HuH-7 (cell line): ENCODE measurements at places on chromosomes 12 and 14.

DNA sequence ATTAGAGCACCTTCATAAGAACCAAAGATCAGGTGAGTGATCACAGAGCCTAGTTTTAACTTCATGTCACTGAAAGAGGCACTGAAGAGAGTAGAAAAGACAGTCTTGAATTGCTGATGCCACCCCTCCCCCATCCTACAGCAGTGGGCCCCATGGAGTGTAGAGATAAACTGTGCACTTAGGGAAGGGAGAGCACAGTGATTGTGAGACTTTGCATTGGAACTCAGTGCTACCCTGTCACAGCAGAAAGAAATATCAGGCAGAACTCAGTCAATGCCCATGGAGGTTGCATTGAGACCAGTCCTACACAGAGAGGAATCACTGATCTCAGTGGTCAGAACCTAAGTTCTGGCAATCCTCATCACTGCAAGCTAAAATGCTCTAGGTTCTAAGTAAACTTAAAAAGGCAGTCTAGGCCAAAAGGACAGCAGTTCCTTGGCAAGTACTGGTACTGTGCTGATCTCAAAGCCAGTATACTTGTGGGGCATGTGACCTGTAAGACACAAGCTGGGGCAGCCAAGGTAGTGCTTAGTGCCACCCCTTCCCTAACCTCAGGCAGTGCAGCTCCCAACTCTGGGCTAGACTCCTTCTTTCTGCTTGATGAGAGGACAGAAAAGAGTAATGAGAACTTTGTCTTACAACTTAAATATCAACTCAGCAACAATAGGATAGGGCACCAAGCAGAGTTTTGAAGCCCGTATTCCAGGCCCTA, 94.1 kb downstream of the FSCB start:
- DNase-seq: no peak

- DNase-seq: no peak
These were observed 8.5 kb downstream of the EIF4B start for GRCh38 chr12:53014709-53015108.

- DNase-seq: no peak
These were observed 14.0 kb downstream of the RTRAF start for GRCh38 chr14:52003324-52003723.

DNA sequence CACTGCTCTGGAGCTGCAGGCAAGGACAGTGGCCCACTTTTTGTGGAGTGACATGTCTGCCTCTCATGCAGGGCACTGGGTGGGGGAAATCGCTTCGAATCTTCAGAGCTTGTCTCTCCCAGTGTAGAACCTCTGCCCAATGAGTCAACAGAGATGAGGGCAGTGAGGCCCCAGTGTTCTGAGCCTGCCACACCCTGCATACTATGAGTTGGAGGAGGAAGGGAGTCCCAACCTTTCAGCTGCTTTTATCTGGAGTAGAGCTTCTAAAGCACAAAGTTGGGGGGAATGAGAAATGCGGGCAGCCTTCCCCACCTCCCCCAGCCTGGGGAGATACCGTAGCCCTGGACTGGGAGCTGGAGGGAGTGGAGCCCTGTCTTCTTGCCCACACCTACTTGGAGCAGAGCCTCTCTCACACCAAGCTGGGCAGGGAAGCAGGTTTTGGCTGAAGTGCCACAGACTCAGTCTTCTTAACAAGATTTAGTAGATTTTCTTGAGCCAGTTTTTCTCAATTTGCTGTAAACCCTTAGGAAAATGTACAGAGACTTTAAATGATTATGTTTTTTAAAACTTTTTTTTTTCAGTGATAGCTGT, 159.1 kb downstream of the ADGRD1 start:
- DNase-seq: no peak

DNA sequence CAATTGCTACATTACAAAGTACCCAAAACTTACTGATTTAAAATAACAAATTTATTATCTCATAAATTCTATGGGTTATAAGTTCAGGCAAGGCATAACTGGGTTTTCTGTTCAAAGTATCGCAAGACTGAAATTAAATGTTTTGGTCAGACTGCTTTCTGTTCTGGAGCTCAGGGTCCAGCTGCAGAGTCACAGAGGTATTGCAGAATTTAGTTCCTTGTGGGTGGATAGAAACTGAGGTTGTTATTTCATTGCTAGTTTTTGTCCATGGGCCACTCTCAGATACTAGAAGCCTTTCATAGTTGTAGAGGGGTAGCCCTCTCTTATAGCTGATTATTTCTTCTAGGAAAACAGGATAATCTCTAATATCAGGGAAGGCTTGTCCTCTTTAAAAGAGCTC, 467.9 kb downstream of the TRHDE start:
- no peak for DNase-seq

- DNase-seq: no peak
These were observed 367.6 kb downstream of the C12orf75 start for GRCh38 chr12:105698075-105698474.

DNA sequence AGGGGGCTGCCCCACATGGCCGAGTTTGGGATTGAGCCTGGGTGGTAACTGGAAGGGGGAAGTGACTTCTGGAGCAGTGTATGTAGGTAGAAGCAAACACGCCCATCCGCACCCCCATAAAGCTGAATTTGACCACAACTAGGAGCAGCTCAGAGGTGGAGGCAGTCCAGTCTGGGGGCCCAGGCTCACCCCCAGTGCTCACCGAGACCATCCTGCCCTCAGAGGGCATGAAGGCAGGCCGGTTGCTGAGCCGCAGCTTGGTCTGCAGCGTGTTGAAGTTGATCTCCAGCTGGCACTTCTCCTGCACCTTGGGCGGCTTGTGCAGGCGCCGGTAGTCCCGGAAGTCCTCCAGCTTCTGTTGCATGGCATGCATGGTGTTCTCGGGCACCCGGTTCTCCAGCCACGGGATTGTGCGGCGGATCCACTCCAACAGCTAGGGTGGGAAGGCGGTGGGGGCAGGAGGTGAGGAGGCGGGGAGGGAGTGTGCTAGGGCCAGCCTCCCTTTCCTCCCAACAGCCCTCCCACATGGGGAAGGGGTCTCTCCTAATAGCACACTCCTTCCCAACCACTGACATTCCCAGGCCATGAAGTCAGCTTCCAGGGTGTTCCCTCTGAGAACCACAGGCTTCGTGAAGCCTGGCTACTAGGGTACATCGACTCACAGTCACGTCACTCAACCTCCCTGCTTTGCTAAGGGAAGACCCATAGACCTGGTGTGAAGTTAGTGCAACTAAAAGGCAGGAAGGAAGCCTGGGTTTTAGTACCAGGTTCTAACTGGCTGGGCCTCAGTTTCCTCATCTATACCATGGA, 87.0 kb downstream of the ACTN1 start:
- no peak for DNase-seq

DNA sequence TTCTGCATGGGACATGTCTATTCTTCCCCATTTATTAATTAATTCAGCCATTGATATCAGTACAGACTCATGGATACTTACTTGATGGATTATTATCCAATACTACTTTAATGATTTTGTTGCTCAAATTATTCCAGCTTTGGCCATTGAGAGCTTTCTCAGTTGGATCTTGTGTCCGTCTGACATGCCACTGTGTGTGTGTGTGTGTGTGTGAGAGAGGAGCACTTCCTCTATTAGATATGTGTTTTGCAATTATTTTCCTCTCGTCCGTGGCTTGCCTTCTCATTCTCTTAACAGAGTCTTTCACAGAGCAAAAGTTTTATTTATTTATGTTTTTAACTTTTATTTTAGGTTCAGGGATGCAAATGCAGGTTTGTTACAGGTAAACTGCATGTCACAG, 194.2 kb downstream of the ADGRD1 start:
- no peak for DNase-seq

DNA sequence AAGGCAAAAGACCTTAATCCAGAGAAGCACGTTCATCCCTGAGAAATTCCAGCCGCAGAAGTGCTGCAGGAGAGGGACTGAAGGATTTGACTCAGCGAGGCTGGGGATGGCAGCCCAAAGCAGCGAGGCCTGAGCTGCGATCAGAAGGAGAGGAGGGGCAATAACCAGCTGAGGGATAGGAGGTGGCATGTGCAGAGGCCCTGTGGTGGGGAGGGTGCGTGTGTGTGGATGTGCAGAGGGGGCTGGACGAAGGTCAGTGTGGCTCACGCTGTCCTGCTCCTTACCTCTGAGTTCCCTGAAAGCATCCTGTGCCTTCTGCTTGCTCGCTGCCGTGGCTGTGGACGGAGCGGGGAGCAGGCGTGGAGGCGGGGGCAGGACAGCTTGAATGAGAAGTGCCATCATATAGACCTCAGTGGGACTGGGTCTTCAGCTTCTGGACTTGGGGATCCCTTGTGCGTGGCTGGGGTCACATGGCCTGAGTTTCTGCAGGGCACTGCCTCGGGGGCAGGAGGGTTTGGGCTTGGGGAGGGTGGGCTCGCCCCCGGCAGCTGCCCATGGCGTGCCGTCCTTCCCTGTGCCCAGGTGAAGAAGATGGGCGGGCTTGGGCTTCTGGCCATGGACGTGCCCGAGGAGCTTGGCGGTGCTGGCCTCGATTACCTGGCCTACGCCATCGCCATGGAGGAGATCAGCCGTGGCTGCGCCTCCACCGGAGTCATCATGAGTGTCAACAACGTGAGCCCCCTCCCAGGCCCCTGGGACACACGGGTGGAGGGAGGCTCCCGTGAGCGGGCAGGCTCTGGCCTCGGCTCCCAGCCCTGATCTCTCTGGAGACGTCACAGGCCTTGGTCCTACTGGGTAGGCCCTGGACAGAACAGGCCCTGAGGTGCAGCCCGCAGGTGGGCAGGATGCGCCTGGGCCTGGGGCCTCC, 11.0 kb downstream of the ACADS start:
- DNase-seq: no peak
